ENCODE measurements at places on chromosomes 3 and 15. TPM values are rescaled to one million over a fixed set of nuclear protein-coding genes. Genes with fewer than 3 reads are reported as not detected.

PCOLCE2 gene
- 1.2 TPM for polyA plus RNA-seq

POPDC2 gene
- polyA plus RNA-seq: 38.2 TPM

EPHA6 gene
- 0.11 TPM for polyA plus RNA-seq

EIF2A gene
- polyA plus RNA-seq: 152 TPM

CNOT10 gene
- 23.4 TPM for polyA plus RNA-seq

FOXL2NB gene
- 0.06 TPM for polyA plus RNA-seq

- no peak for DNase-seq
Observed at GRCh38 chr15:58139989-58140522, 1.9 kb downstream of the AQP9 start.

- no peak for DNase-seq
Observed at GRCh38 chr15:55824857-55825613, 82.1 kb upstream of the PRTG start.

- DNase-seq: no peak
Observed at GRCh38 chr15:39135989-39136388, 444.9 kb upstream of the THBS1 start.

DNA sequence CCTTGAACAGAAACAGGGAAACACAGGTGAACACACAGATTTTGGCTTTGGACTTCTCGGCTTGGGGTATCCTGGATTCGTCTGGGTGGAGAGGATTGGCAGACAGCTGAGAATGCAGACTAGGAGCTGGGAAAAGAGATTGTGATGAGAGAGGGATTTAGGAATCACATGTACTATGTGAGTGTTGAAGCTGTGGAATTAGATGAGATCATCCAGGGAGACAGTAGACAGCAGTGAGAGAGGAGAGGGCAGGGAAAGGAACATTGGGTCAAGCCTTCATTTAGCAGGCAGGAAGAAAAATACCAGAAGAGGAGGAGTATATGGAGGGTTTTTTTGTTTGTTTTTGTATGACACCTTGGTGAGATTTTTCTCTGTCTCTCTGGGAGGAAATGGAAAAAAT lies 262.1 kb upstream of the TBL1XR1 start:
- no peak for DNase-seq

DNA sequence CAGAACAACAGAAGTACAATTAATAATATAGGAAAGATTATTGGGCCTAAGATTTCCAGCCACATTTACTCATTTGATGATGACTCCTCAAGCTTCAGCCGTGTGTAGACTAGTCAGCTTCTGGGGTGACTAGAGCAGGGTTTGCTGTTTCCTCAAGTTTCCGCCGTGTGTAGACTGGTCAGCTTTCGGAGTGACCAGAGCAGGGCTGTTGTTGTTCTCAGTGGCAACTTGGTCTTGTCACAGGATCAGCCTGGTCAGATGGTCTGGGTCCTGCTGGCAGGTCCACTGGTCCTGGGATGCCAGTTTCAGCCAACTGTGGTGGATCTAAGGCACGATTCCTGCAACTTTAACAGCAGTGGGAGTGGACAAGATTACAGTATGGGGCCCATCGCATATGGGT lies 21.8 kb upstream of the NOX5 start:
- no peak for DNase-seq

- no peak for DNase-seq
Observed at GRCh38 chr15:65772930-65773329, 19.2 kb downstream of the DENND4A start.

GRCh38 chr3:130081351-130081881 lies at the start of gene ALG1L2:
TSS of gene ALG1L2 (plus strand) at chr3:130081831. CDS start at chr3:130082017, 186 bp downstream.
- DNase-seq: no peak

DNA sequence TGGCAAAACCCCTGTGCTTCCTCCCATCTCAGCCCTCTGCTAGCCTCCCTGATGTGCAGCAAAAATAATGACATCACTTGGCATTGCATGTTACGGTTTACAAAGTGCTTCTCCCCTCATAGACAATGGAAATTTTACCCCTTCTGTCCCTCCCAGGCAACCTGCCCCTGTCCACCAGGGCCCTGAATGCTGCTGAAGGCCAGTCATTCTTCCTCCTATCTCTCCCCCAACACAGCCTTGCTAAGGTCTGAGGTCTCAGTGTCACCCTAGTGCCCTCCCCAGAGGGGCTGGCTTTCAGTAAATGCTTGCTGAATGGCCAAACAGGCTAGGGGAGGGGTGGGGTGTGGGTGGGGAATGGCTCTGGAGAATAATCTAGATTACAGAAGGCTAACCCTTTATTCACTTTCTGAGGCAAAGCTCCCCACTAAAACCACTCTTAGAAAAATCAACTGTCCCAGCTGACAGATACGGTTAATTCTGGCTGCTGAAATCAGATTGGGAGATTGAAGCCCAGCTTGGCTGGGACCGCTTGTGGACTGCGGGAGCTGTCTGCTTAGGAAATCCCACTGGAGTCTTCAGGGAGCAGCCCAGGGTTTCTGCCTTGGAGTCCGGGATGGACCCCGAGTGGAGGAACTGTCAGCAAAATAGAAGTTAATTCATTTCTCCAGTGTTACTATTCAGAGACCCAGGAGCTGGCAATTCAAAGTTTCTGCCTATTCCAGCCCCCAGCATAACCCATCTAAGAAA lies 22.9 kb downstream of the ANP32A start:
- no peak for DNase-seq

- no peak for DNase-seq
Observed at GRCh38 chr15:80931721-80932512, 57.7 kb downstream of the MESD start.

Measured in forelimb muscle (tissue), 1 donor.